ENCODE measurements at places on chromosomes 5 and 9.

GRCh38 chr9:126421567-126422428, 95.2 kb downstream of the MVB12B start:
- no peak for DNase-seq

DNA sequence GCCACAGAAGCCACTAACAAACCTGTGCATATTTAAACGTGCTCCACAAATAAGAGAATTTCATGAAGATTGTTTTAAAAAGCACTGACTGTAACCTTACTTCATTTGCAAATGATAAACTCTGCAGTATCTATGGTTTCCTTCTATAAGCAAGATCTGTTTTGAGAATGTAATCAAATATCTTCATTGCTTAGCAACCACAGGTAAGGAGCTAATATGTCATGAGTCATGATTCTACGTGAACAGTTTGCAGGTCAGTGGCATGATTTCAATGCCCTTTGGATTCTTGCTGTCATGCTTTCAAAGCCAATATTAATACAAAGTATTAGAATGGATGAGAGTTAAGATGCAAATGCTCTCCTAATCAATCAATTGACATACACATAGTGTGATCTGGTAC, 325.0 kb downstream of the EDIL3 start:
- DNase-seq = no peak

DNA sequence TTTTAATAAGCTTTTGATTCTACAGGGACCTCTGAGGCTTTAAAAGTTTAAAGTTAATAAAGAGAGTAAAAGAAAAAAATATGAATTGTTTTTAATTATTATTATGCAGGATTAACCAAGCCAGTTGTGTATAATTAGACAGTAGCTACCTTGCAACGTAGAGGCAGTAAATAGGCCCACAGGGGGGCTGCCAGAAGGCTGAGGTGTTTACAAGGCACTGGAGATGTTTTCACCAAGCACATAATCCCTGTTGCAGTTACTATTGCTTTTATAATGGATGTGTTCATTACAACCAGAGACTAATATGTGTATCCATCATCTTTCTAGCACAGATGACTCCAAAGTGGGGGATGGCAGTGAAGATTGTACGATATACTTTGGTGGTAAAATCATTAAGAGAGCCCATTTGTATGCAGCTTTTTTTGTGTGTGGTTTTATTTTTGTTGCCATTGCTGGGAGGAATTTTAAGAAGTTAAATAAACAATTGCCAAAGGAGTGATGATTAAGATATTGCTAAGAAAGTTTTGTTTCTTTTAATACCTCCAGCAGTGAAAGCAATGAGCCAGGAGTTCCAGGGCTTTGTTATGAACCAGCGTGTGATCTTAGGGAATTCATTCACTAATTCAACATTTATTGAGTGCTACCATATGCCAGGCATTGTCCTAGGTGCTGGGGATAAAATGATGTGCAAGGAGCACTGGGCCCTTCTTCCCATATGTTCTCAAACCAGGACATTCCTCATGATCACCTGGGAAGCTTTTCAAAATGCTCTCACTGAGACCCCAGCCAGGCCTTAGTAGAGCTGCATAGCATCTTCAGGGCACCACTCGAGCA, 138.7 kb upstream of the EFNA5 start:
- DNase-seq = no peak

DNA sequence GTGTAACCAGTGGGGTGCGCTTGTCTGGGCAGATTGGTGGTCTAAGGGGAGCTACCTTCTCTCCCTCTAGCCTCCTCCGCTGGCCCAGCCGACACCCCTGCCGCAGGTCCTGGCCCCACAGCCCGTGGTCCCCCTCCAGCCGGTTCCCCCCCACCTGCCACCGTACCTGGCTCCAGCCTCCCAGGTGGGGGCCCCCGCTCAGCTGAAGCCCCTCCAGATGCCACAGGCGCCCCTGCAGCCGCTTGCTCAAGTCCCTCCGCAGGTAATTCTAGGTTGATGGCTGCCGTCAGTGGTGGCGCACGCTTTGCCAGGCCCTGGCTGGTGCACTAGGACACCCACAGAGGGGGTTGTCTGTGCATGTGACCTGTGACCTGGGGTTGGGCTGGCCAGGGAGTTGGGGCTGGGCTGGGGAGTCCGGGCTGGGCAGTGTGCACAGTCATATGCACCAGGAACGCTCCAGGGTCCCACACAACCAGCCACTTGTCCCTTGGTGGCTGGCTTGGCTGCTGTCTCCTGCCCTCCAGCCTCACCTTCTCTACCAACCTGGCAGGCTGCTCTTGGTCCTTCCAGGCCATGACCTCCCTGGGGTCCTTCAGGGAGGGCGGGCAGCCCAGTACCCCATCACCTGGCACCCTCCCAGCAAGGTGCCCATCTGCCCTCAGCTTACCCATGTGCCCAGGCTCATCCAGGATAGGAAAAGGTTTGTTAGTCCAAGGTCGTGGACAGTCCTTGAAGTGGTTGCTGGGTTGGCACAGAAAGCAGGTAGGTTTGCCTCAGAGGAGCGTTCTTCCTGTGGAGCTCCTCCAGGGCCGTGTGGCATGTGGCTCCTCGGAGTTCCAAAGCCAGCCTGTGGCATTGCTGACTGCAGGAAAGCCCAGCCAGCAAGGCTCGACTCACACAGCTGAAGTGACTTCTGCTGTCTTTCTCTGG, 73.2 kb downstream of the WNK2 start:
- DNase-seq = no peak

DNA sequence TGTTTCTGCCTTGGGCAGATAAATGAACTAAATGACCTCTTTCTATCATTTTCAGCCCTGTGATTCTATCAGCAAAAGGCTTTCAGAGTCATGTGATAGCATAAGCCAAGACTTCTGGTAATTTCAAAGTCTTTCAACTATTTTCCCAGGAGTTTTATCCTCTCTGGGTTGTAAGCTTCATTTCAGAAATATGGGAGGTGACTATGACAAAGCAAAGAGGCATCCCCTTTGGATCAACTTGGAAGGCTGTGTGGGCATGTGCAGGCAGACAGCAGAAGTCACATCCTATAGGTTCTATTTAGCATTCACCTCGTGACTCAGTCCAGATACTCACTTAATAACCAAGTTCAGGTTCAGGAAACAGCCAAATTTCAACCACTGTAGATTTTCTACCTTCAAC, 149.0 kb upstream of the FST start:
- DNase-seq = no peak

GRCh38 chr9:113255438-113255837, 19.9 kb downstream of the CDC26 start:
- DNase-seq = no peak

DNA sequence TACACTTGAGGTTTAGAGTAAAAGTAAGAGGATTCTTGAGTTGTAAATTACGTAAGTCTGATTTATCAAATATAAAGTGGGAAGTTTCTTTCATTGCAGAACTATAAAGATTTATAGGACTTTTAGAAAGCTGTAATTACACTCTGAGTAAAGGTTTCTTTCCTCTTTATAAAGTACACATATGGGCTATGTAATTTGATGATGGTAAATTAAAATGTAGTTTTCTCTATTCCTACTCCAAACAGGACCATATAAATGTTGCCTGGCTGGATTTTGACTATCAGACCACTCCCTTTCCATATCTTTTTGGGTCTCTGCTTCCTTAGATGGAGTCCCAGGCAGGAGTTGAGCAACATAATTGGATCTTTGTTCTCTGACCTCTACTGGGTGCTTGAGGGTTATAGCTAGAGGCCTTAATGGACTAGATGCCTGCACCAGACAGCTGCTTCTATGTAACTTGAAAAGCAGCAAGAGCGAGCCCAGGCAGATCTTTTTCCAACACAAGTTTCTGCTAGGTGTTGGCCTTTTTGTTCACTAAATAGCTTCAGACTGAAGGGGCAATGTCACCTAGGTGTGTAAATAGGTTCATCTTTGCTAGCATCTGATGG, 11.4 kb upstream of the TEX48 start:
- no peak for DNase-seq

- DNase-seq = no peak
Observed at GRCh38 chr9:31372799-31373587, 1011.5 kb upstream of the ACO1 start.

GRCh38 chr9:121952611-121953010, 140.5 kb downstream of the TTLL11 start:
- DNase-seq = no peak

DNA sequence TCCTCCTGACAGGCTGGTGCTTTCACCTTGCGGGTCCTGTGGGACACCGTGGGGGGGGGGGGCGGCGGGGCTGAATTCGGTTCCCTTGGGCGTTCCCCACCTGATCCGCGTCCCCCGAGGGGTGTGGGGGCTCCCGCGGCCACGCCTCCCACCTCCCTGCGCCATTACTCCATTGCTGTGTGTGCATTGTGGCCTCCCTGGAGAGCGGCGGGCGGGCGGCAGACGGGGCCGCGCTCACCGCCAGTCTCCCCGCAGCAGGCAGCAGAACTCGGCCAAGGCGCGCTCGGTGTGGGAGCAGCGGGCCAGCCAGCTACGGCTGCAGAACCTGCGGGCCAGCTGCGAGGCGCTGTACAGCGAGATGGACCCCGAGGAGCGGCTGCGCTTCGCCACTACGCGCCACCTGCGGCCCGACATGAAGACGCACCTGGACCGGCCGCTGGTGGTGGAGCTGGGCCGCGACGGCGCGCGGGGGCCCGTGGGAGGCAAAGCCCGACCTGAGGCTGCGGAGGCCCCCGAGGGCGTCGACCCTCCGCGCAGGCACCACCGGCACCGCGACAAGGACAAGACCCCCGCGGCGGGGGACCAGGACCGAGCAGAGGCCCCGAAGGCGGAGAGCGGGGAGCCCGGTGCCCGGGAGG, 145.3 kb downstream of the CACNA1B start:
- DNase-seq = no peak

Data from NCI-H524 treated with DMSO at 0.1 percent for 48 hours (cell line).